ENCODE measurements at places on chromosomes 12 and 14.
A peak's percentile ranks its signal among the peaks of the same experiment; 100 is the strongest.

DNA sequence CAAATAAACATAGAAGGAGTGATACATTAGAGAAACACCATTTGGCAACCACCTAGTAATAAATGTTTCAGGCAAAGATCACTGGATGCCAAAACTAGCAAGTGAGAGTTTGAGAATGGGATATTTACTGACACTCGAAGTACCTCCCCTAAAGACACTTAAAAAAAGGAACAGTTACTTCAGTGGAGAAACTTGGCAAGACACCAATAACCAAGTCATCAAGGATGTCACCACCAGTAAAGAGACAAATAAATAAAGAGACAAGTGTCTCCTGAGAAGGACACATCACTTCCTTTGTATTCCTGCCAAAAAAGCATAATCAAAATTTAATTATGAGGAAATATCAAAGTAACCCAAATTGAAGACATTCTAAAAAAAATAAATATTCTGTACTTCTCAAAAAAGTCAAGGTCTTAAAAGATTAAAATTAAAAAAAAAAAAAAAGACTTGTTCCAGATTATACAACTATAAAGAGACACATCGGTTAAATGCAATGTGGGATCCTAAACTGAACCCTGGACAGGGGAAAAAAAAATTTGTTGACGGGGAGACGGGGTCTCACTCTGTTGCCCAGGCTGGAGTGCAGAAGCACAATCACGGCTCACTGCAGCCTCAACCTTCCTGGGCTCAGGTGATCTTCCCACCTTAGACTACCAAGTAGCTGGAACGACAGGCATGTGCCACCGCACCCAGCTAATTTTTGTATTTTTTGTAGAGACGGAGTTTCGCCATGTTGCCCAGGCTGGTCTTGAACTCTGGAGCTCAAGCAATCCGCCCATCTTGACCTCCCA, 26.4 kb downstream of the TM7SF3 start:
- DNase-seq, result no peak

- DNase-seq, result no peak
Measured at GRCh38 chr14:59356767-59357166, 108.4 kb downstream of the GPR135 start.

DNA sequence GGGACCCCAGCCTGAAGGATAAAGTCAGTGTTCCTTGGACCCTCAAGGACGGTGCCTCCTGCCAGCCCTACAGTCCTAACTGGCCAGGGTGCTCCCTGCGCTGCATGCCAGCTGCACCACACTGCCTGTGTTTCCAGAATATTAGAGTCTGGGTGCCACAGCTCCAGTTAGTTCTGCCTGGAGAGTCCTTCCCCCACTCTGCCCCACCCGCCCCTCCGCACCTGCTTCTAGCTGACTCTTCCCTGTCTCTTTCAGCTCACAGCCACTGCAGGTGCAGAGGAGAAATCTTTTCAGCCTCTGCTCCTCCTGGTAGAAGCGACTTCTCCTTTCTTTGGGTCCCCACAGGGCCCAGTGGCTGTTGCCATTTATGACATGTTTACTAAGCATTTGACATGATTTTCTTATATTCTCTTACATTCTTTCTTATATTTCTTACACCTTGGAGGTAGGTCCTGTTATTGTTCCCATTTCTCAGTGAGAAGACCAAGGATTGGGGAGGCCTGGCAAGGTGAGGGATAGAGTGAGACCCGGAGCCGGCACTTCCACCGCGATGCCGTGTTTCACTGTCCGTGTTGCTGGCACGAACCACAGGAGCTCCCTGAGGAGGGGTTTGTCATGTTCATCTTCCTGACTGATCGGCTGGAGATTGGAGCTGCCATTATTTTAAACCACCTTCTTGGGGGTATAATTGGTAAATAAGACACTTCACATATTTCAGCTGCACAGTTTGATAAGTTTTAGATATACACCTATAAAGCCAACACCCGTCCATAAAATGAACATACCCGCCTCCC, 29.4 kb downstream of the SYNE3 start:
- no peak for DNase-seq

DNA sequence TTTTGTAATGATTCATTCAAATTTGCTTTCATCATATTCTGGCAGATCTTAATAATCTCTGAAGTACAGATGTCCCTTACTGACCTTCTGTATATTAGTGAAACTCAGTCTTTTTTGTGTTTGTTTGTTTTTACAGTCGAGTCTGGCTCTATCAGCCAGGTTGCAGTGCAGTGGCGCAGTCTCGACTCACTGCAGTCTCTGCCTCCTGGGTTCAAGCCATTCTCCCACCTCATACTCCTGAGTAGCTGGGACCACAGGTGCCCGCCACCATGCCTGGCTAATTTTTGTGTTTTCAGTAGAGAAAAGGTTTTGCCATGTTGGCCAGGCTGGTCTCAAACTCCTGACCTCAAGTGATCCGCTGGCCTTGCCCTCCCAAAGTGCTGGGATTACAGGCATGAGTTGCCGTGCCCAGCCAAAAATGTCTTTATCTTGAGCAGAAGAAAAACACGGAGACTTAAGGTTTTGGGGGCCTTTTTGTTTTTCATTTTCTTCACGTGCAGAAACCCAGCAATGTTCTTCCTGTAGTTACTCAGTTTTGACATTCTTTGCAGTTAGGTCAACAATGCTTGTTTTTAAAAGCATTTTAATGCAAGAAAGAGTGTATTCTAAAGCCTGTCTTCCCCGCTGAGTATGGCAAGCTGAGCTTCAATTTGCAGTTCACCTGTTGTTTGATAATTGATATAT, 79.5 kb downstream of the FAR2 start:
- DNase-seq, result no peak

DNA sequence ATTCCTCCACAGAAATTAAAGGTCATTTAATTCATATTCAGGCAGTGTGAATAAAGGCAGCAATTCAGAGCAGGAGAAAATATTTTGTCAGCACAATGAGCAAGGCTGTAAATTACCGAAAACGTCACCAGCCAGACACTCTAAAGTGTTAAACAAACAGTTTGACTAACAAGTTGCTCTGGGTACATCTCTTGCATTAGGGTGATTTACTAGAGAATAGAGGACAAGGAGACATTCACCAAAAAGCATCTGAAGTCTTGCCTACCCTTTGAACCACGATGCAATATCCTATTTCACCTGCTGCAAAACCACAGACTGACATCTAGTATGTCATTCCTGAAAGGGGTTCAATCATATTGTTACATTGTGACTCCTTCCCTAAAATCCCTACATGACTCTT, 27.1 kb upstream of the GPHB5 start:
- no peak for DNase-seq

- DNase-seq, result no peak
Measured at GRCh38 chr12:119547001-119547400, 46.6 kb upstream of the TMEM233 start.

DNA sequence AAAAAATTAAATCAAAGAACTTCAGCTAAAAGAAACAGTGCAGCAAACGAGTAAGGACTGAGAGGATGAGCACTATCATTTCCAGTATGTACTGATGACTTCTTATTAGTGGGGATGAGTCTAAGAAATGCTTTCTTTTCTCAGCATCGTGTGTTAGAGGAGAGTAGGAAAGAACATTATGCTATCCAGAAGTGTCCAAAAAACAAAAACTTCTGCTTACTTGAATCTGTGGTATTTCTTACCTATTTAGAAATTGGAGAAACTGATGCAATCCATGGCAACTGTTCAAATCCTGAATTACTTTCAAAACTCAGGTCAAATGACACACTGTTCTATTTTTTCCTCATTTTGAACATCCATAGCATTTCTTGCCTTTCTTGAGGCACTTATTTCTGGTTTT, 23.7 kb downstream of the ABCD2 start:
- DNase-seq, result no peak

DNA sequence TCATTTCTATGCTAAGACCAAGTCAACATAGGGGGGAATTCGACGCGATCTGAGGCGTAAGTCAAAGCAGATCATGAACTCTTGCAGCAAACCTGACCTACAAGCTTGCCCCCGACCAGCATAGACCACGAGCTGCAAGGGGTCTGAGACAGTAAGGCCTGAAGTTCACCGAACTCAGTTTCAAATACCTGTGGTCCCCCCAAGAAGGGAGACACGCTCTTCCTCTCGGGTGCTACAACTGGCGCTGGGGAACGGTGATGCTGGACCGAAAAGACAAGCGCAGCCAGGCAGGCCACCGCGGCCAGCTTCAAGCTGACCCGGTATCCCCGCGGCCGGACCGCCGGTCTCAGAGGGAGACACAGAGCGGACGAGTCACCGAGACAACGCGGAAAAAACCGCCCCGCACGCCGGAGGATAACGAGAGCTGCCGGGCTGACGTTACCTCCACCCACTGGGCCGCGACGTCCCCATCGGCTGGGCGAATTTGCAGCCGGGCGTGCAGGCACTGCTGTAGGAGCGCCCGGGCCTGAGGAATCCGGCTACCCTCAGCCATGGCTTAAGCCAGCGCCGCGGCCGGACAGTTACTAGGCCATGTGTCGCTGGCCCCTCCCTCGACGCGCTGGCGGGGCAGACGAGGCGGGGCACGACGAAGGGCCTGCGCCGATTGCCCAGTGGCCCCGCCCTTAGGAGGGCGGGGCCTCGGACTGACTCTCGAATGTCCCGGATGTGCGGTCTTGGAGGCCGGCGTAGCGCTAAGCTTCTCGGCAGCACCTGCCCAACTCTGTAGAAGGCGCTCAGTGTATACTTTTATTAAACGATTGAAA, at the start of gene DTD2:
TSS of gene DTD2 (minus strand) at position 666 of the 824 bp plus-strand sequence. CDS start at position 553, 113 bp downstream.
- peak; percentile 85 for DNase-seq

DNA sequence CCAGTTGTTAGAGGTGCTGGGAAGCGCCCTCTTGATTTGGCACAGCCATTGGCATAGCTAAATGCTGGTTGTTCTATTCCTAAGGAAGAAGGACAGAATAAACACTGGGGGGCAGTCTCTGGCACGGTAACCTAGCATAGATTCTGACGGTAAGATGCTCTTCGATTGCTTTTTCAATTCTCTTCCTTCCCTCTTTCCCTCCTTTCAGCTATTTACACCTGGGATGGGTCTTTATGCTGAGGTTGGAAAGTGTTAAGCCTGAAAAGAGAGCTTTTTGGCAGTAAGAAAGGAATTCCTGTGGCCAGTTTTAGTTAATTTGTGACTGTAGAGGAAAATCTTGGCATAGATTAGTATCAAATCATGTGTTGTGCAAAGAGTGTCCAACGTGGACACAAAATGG, 162.8 kb downstream of the SNAPC1 start:
- DNase-seq, result no peak

DNA sequence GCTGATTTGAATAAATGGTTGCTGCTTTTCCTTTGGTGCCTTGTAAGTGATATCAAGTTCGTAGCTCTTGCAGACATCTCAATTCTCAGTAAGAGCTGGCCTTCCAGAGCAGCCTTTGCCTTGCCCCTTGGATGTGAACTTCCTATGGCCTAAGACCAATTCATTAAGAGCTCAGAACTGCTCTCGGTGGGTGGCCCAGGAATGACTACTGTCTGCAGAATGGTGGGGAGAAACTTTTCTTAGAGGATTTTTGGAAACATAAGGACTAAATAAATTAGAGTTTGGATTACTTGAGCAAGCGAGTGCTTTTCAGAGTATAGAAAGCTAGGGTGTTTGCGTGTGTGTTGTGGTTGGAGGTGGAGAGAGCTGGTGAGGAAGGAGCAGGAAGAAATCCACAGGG, 306.4 kb upstream of the TBX3 start:
- no peak for DNase-seq

DNA sequence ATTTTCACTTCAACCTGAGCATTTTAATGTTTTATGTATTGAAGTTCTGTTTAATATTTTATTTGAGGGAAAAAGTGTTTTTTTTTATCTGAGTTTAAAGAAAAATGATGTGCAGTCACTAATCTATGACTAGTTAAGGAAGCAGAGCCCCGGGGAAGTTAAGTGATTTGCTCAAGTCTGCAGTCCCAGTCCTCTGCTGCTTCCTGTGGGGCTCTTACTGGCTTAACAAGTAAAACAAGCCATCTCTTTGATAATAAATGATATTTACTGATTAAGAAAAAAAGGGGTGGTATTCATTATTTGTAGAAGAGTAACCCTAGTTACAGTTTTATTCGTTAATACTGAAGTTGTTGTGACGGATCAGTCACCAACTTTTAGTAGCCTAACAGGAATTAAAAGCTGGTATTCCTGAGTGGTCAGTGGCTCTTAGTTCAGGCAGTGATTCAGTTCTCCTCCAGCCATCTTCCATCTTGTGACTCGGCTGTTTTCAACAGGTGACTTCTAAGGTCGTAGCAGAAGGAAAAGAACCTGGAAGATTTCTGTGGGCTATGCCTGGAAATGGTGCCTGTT, 21.7 kb downstream of the BICDL1 start:
- no peak for DNase-seq

- no peak for DNase-seq
Measured at GRCh38 chr14:41570415-41571155, 36.1 kb upstream of the LRFN5 start.

DNA sequence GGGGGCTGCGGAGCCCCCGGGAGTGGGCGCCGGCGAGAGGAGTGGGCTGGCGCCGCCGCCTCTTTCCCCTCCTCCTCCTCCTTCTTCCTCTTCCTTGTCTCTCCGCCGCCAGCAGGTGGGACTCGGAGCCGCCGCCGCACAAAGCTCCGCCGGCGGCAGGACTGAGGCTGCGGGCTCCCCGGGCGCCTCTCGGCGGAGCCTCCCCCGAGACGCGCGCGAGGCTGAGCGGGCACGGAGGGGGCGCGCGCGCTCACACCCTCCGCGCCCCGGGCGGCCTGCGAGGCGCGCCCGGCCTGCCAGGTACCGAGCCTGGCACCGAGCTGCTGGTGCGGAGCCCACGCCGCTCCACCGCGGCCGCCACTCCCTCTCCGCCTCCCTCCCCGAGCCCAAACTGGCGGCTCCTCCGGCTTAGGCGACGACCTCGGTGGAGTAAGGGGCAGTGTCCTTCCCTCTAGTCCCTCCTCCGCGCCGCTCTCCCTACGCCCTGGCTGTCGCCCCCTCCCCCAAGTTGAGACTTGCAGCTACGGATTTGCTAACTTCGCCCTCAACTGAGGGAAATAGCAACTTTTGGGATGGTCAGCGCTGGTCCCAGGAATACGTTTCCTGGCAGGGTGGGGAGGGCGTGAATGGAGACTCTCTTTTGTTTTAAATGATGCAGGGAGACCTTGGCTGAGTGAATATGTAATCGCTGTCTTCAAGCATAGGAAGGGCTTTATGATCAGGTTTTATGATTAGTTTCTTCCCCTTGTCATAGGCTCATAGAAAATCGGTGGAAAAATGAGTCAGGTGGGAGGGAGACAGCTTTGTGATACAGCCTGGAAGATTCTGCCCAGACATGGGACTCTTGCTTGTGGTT, 199.5 kb upstream of the CAND1 start:
- DNase-seq, result no peak

GRCh38 chr12:106098691-106099200, 40.0 kb downstream of the NUAK1 start:
- no peak for DNase-seq

DNA sequence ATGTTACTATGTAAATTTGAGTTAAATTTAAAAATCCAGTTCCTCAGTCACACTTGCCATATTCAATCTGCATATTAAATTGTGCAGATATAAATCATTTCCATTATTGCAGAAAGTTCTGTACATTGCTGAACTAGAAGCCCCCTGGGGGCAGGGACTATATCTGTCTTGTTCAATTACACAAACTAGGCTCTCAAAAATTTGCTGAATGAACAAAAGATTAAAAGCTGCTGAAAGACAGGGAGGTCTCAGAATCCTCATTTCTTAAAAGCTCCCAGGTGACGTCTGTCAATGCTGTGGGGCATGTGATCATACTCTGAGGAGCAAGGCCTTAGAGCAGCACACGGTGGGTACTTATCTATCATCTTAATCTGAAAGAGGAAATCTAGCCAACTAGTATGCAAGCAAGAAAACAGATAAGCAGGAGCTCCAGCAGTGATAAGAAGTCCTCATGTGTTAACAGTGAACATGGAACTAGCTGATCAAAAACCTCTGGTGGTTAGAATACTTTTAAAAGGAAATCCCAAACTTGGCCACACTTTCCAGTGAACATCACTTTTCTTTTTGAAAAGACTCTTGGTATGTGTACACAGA, 60.5 kb downstream of the APPL2 start:
- DNase-seq, result no peak

All from stimulated activated CD8-positive, alpha-beta memory T cell treated with anti-CD3 and anti-CD28 coated beads, Interleukin-4, amount 100 ng/mL, for 4 hours (primary cell).